ENCODE measurements at places on chromosomes 11 and 22.

GRCh38 chr22:50530580-50530876 is 716 bp upstream of the TYMP start:
- no peak for DNase-seq

- no peak for DNase-seq
Measured at GRCh38 chr11:32792111-32792947, 2.1 kb downstream of the CCDC73 start.

DNA sequence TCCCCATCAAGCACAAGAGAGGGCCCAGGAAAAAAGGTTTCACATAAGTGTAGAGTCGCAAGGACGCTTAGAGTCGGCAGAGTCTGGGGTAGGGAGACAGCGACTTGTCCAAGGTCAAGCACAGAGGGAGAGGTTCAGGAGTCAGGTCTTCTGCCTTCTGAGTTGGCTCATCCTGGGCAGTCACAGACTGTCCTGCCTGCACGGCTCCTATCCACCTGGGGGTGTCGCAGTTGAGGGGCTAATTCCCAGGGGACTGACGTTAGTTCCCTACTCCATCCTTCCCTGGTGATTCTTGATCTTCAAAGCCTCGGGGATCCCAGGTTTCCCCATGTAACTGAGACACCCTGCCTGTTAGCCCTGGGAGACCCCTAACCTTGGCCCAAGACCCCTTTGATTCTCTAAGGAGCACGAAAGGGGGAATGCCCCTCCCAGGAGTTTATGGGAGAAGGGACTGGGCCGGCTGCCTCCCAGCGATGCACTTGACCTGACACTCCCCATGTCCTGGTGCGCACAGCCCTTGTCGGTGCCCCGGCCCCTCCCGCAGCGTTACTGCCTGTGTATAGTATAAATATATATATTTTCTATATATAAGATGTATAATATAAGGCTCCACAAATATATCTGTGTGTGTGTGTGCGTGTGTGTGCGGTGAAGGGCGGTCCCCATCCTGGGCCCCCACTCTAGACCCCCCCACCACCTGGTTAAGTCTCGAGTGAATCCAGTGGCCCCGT is 14.7 kb upstream of the TAB1 start:
- no peak for DNase-seq

GRCh38 chr22:36636916-36637315 is 66.6 kb downstream of the CACNG2 start:
- DNase-seq: no peak

- peak; percentile 68 for DNase-seq
Measured at GRCh38 chr11:66386171-66387069, 14.9 kb upstream of the SLC29A2 start.

DNA sequence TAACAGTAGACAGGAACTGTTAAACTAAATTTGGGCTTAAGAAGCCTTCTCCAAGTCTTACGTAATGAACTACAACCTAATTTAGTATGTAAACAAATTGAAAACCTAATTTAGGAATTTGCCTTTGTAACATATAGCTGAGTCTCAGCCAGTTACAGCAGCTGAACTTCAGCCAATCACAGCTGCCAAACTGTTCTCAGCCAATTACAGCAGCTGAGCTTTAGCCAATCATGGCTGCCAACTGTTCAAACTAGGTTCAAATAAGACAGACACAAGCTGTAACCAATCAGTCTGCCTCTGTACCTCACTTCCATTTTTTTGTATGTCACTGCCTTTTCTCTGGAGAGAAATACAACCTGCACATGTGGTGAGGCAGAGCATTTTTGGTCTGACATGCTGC is 95.0 kb upstream of the CD44 start:
- DNase-seq: no peak

DNA sequence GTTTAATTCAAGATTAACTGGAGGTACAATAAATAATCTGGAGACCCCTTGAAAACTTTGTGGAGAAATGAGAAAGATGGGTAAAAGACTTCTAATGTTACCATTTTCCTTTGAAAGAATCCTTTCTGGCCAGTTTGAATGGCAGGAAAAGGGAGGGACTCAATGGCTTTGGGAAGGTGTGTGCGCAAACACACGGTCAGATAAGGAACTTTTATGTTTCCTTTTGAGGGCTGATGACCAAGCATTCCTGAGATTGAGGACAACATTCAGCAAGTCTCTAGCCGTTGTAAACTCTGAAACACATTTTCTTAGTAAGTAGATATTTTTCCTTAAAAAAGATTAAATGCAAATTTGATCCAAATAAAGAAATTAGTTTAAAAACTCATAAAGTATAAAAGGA is 909.7 kb upstream of the TENM4 start:
- no peak for DNase-seq

DNA sequence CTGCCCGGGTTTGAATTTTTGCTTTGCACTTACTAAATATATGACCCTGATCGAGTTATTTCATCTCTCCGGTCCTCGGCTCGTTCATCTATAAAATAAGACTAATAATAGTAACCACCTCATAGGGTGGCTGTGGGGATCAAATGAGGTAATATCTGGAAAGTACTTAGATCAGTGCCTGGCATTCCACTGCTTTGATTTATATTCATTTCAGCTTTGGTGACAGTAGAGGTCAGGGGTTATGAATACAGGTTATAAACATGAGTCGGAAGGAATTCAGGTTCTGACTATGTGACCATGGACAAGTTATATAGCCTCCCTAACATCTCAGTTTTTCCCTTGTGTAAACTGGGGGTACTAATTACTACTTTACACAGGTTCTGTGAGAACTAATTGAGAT is 2.9 kb upstream of the TEAD1 start:
- DNase-seq: no peak

DNA sequence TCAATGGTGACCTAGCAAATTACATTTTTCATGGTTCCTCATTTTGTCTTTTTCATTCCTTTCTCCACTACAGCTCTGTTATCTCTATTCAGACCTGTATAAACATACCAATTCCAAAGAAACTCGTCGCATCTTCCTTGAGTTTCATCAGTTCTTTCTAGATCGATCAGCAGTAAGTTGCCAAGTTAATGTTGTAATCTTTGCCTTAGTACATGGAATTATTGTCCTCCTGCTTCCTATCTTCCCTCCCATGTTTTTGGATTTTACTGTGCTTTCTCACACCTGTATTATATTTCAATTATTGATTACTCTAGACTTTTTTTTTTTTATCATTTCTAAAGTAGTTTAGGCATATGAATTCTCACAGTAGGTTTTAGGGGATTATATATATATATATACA is 69.5 kb upstream of the GRIK4 start:
- no peak for DNase-seq

- DNase-seq: no peak
Measured at GRCh38 chr22:32992821-32993220, 65.4 kb downstream of the SYN3 start.

GRCh38 chr11:102384419-102385079 is 37.5 kb downstream of the BIRC2 start:
- no peak for DNase-seq

DNA sequence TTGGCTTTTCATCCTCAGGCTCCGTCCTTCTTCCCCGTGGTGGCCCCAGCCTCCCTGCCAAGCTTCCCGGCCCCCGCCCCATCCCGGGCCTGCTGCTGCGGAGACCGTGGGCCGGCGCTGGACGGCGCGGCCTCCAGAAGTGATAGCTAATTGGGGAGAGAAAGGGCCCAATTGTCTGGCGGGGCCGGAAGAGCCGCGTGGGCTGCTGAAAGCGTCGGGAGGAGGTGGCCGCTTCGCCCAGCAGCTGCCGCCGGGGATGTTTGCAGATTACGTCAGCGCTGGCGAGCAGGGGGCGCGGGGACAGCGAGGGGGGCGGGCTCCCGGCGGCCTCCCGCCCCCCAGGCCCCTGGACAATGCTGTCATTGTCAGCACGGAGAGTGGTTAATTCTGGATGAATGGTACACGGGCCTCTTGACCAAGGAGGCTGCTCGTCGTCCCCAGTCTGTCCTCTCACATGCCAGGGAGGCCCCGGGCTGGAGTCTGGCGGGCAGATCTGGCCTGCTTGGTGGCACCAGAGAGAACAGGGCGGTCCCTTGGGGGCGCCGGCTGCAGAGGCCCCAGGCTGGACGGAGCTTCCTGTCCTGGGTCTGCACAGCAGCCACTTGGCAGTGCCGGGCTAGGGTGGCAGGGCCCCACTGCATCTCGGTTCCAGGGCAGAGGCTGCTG is 1.6 kb downstream of the SMIM38 start:
- peak; percentile 90 for DNase-seq

GRCh38 chr11:2235588-2236326 is 34.6 kb downstream of the ASCL2 start:
- no peak for DNase-seq

GRCh38 chr11:70074746-70075145 is 3.4 kb upstream of the ANO1 start:
- no peak for DNase-seq

DNA sequence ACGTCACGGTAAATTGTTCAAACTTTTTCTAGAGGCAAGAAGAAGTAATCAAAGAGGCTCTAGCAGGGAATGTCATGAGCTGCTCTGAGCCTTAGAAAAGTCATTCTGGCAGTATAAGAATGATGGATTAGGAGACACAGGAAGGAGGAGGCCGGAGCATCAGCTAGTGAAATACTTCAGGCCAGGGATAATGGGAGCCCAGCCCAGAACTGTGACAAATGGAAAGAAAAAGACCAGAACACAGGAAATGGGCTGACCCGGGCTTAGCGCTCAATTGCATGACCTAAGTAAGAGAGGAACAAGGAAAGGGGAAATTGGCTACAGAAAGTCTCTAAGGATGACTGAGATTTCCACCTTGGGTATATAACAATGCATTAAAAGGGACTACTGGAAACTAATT is 108.6 kb downstream of the LARGE1 start:
- DNase-seq: no peak

- no peak for DNase-seq
Measured at GRCh38 chr11:79264284-79264683, 176.5 kb downstream of the TENM4 start.

- DNase-seq: no peak
Measured at GRCh38 chr22:33404723-33405122, 346.5 kb upstream of the SYN3 start.

Measured in hippocampal formation (tissue), 2 donors.